HT1080 (cell line): ENCODE measurements at places on chromosomes 2 and 18.

DNA sequence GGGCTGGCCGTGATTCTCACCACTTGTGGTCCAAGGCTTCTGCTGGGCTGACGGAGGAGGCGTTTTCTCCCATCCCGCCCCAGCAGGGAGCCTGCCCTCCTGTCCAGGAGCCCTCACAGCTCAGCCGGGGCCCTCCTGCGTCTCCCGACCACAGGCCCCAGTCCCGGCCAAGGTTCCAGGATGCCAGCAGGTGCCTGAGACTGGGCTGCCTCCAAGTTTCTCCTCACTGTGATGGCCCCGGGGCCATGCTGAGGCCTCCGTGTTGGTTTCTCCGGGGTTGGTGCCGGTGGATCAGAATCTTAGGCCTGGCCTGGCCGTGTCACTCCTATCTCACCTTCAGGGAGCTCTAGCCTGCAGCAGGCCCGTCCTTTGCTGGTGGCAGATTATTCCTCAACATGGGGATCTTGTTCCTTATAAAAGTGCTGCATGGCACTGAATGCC lies 5.9 kb downstream of the KCNG2 start:
- DNase-seq, result no peak

DNA sequence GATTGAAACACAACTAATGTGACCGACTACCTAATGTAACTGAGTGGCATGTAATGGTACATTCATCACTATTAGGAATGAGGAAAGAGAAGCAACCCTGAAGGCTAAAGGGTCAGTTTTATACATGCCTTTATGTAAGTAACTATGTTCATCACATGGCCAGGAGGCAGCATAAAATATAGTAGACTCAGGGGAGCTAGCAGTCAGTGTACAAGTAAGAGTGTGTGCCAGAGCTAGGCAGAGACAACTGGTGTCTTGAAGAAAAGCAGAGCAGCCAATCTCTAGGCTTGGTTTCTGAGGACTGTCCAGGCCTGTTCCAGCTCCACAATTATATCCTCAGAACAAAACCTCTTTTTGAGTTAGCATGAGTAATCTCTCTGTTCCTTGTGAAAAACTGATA lies 18.1 kb downstream of the SMAD2 start:
- DNase-seq, result no peak

DNA sequence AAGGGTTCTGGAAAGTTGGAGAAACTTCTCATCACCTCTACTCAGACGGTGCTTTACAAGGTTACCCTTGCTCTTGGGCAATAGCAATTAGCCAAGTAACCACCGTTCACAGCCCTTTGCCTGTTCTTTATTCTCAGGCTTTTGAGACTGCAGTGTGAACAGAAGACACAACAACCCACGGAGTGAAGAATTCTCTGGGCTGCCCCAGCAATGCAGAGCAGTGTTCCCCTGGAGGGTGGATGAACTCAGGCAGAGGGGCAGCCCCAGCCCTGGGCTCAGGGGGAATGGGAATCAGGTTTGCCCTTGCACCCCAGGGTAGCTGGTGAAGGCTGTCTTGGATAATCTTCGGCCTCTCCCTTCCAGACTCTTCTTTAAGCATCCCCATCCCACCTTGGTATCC lies 69.1 kb downstream of the MCFD2 start:
- no peak for DNase-seq

DNA sequence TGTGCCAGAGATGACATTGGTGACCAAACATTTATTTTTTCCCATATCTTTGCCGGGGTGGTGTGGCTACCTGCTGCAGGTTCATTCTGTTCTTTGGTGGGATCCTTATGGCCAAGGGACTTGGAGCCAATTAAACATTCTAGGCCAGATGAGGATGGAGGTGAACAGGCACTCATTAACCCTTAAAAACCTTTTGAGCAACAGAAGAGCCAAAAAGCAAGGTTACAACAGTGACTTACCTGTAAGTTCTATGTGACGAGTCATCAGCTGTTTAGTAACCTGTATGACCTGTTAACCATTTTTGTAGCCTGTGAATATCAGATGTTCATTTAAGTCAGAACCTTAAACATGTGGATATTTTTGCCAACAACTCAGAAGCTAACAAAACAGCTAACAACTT lies 105.6 kb downstream of the XRCC5 start:
- no peak for DNase-seq

GRCh38 chr2:64105670-64106461 lies 38.4 kb downstream of the PELI1 start:
- DNase-seq, result no peak

DNA sequence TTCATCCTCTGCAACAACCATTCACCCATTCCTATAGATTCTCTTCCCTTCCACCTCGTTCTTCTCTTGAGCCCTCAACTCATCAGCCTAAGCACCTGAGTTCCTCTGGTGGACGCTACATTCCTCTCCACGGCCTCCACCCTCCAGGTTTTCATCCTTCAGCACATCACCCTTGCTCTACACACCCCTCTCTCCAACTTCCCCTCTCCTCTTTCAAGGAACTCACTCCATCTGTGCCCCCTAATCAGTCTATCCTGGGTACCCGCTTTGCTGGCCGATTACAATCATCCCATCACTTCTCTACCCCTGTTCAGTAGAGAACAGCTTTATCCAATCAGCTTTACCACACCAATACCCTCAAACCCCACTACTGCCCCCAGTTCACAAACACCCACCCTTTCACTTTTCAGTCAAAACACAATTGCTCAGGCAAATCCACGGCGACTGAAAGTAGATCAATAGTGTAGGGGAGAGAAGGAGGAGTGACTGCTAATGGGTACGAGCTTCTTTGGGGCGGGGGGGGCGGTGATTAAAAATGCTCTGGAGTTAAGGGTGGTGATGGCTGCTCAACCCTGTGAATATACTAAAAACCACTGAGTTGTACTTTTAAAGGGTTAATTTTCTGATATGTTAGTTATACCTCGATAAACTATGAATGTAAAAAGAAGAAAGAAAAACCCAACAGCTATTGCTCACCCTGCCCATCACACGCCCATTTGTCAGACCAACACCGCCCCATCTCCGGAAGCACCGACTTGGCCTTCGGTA lies 857 bp downstream of the DYM start:
- DNase-seq, result no peak

DNA sequence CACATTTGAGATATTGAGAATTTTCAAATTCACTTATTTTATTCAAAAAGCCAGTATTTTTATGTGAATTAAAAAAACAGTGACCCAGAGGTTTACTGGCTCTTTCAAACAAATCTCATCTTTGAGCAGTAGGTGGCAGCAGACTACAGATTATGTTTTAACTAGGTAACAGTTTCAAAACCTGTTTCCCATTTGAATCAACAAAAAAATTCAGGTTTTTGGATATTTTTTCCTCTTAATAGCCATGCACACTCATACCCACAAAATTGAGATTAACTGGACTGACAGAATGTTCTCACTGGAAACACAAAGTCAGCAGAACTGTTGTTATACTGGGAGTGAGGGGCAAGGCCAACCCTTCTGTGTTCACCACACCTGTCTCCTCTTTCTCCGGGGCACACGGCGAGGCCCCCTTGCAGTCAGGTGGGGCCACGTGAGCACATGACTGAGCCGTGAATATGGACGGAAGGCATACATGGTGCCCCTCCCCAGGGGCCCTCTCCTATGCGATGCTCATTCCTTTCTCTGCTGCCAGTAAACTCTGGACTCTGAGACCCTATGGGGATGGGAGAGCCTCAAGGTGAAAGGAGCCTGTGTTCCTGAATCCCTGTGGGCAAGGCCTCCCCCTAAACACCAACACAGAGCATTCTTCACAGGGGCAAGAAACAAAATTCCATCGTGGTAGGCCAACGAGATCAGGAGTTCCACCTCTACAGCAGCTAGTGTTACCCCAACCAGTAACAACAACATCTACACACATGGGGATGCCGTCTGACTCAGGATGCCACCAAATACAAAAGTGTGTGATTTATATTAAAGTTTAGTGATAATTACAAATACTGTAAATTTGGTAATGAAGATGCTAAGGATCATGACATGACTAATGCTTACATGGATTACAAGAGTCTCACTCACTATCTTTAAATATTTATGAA lies 80.4 kb downstream of the LPIN2 start:
- DNase-seq, result peak; percentile 20

- DNase-seq, result peak; percentile 43
These were observed 28.6 kb downstream of the FEZ2 start for GRCh38 chr2:36569267-36569856.

DNA sequence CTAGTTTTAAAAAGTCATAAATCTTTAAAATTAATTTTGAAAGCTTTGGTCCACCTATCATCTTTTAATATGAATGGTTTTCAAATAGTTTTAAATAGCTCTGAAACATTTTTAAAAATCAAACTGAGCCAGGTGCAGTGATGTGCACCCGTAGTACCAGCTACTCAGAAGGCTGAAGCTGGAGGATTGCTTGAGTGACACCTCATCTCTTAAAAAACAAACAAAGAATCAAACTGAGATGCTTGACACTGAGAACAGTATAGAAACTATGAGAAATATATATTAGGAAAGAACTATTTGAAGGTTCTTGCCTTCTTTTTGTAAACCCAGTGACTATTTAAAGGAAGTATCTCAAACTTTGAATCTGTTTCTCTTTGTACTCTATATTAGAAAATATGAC lies 67.4 kb downstream of the BARD1 start:
- DNase-seq, result no peak

DNA sequence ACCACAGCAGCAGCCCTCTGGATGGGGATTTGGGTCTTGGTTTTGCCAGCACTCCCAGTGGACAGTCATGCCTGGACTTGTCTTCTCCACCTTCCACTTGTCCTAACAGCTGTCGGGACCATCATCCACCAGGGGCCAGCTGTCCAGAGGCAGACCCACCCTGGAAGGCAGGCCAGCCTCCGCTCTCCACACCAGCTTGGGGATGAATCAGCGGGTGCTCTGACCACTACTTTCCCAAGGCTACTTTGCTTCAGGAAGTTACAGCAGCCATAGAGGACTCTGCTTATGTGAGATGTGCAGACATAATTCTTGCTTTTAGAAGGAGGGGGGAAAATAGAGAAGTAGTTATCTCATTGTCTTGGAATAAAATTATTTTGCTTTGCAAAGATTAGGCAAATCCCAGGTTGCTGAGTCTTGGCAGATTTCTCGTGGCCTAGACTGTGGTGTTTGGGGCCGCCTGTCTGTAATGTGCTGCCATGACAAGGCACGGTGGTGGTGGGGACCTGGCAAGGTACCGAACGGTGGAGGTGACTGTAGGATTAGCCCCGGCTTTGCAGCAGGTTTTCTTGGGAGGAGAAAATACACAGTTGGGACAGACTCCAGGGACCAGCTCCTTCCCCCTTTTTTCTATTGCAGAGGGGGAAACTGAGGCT lies 148.7 kb downstream of the AGAP1 start:
- peak; percentile 66 for DNase-seq

GRCh38 chr18:30613467-30613801 lies 429.1 kb downstream of the DSC3 start:
- DNase-seq, result no peak

- DNase-seq, result no peak
These were observed 7.6 kb downstream of the GPR148 start for GRCh38 chr2:130736487-130736886.

- DNase-seq, result no peak
These were observed 13.5 kb upstream of the SALL3 start for GRCh38 chr18:78965917-78966792.
